HEK293T (cell line): ENCODE measurements at places on chromosomes 1 and 21.

GRCh38 chr1:78492386-78492950, 1.7 kb downstream of the PTGFR start:
- DNase-seq, result no peak

- no peak for DNase-seq
Measured at GRCh38 chr1:70874063-70874462, 173.6 kb downstream of the PTGER3 start.

GRCh38 chr1:246954126-246954525, 22.4 kb upstream of the AHCTF1 start:
- DNase-seq, result no peak

DNA sequence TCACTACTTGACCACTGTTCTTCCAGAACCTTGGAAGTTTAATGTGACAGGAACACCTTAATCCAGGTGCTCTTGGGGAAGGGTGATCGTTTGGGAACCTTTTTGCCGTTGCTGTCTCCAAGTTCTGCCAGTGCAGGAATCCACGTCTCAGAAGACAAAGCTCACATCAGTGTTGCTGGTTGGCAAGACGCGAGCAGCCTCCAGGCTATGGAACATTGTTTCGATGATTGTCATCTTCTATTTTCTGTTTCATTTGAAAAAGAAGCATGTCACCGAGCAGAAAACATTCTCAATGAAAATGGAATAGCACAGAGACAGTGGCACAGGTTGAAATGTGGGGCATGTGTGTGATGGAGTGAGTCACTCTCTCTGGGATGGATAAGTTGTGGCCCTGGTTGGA, 11.7 kb downstream of the STUM start:
- DNase-seq, result no peak

GRCh38 chr1:28286111-28286510, 26.8 kb downstream of the SESN2 start:
- no peak for DNase-seq

DNA sequence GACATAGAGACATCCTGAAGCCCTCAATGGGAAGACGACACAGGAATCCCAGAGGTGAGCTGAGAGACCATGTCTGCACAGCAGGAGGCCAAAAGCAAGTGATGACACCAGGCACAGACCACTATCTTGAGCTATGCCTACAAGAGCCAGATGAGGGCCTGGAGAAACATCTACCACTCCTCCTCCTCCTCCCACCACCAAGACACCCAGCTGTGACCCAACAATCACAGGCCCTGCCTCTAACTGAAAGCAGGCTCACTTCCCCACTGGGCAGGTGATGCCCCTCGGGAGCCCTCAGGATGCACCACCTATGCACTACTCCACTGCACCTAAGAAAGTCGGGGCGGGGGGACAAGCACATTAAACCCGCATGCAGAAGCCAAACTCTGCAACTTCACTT, 16.5 kb downstream of the TADA1 start:
- DNase-seq, result no peak

GRCh38 chr1:113490384-113490783, 100.1 kb downstream of the MAGI3 start:
- DNase-seq, result no peak

DNA sequence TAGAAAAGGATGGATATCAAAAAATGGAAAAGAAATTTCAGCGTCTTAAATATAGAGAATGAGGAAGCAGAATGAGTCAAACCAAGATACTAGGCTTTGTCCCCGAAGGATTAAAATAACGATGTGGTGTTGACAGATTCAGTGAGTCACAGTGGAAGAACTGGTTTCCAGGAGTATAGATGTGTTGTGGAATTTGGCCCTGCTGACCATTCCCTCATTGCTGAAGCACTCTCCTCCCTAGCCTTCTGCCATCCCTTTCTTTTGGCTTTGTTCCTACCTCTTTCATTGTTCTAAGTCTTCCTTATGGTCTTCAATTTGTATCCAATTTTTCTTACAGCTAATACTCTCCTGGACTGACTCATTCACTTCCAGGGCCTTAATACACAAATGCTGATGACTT, 23.1 kb upstream of the USP25 start:
- no peak for DNase-seq

DNA sequence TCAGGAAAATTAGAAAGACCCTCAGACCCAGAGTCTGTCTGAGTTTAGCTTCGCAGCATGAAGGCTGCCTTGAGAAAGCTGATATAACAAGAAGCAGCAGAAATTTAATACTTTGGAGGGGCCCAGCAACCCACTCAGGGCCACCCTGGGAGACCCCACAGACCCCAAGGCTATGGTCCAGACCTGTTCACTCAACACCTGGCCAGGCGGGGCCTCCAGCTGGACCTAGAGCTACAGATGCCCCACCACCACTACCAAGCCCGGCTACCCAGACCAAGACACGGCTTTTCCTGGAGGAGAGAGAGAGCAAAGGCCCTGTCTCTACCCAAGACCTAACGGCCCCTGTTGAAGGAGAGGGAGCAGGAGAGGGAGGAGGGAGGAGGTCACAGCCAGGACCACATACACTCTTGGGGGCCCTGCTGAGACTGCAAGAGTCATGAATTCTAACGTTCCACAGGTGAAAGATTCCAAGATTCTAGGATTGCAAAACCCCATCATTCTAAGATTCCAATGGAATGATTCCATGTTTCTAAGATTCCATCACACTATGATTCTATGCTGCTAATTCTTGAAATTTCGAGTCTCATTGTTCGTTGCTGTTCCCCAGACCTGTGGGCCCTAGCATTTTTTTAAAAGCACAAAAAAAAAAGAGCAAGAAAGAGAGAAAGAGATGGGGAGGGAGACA, 53.2 kb downstream of the LACTBL1 start:
- DNase-seq, result no peak

DNA sequence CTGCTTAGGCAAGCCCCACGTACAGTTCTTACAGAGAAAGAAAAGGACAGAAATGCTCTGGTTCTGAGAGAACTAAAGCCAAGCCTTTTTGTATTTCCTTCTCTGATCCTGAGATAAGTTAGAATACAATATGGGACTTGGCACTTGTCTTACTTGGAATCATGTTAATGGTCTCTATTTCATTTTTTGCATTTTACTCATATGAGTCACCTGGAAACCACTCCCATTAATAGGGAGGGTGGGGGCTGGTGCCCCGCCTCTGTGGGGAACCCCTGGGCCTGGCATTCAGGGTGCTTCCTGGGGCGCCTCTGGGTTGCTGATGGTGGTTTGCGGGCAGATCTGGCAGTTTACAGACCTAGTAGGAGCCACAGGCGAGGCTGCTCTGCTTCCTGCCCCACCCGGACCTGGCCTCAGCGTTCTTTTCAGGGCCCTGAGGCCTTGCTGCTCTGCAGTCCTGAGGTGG, 26.7 kb downstream of the TSPAN2 start:
- DNase-seq, result no peak

- DNase-seq, result no peak
Measured at GRCh38 chr1:46613661-46614603, 2.7 kb downstream of the MOB3C start.

- peak; percentile 67 for DNase-seq
Measured at GRCh38 chr1:226679853-226680516, 59.1 kb downstream of the ITPKB start.

DNA sequence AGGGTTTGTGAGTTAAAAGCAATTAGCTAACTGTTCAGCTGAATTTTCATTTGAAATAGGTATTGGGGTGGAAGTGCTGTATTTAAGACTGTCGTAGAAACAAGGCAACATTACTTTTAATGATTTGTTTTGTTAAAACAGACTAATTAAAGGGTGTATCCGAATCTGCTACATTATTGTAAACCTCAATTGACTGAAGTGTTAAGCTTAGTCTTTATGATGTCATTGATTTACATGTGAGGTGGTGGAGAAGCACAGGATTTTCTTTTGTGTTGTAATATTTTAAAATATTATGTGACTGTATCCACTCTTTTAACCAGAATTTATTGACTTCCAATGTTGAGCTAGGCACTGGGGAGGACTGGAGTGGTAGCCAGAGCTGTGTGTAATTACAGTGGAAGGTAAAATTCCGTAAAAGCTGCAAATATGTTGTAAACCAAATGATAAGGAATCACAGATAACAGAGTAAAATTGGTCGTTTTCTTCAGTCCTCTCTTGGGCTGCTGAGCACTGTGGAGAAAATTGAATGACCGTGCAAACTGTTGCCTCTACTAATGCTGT, 1.6 kb downstream of the HOOK1 start:
- DNase-seq, result no peak

DNA sequence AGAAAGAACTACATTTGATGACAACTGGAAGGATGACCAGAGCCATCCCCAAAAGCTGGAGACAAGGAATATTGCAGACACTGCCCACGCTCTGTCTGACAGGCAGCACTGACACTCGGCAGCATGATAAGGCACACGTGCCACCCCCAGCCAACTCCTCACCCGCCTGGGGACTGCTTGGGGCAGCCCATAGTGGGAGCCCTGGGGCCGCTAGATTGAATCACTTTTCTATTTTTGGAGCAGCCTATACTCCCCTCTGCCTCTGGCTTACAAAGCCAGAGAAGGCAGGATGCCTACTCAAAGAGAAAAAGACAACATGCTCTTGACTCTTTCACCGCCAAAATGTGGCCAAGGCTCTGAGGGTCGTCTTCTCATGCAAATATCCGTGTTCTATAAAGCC, 1.3 kb downstream of the SMG5 start:
- DNase-seq, result peak; percentile 43

GRCh38 chr21:26840201-26840600, 5.0 kb downstream of the ADAMTS1 start:
- DNase-seq, result no peak

- DNase-seq, result no peak
Measured at GRCh38 chr21:44433791-44434567, 21.3 kb upstream of the LRRC3 start.

- DNase-seq, result no peak
Measured at GRCh38 chr1:178011465-178011828, 41.6 kb upstream of the SEC16B start.

GRCh38 chr1:155697046-155697445, 8.2 kb downstream of the DAP3 start:
- DNase-seq, result peak; percentile 25

DNA sequence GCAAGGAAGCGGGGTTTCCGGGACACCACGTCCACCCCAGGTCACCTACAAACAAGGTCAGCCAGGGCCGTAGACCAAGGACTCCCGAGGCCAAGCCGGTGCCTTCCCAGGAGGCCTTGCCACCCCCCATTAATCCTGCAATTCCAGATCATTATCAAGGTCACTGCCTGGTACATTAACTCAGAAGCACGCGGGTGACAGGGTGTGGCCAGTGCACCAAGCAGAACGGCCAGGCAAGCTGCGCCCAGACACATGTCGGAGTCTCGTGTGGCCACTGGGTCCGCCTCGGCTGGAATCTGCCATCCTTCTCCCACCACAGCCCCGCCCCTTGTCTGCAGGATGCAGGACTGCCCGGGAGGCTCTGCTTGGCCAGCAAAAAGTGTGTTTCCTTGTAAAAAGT, 144.7 kb downstream of the PRDM16 start:
- no peak for DNase-seq

- no peak for DNase-seq
Measured at GRCh38 chr1:201400852-201401230, 1.7 kb upstream of the LAD1 start.

GRCh38 chr1:185645162-185645640, 89.0 kb upstream of the HMCN1 start:
- DNase-seq, result no peak

DNA sequence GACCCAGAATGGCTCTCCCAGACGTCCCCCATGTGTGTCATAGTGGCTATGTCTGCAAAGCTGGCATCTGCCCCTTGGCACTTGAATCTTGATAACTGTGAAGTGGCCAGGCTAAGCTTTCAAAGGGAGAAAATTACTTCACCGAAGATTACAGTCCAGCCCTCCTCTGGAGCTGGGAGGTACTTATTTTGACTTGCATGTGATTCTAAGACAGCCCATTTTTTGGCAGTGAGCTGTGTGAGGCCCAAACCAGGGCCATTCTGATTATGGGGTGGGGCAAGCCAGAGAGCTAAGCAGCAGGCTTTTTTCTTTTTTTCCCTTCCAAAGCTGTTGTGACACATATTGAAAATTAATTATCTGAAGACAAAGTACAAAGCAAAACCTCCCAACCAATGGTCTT, 42.1 kb upstream of the C8B start:
- no peak for DNase-seq

DNA sequence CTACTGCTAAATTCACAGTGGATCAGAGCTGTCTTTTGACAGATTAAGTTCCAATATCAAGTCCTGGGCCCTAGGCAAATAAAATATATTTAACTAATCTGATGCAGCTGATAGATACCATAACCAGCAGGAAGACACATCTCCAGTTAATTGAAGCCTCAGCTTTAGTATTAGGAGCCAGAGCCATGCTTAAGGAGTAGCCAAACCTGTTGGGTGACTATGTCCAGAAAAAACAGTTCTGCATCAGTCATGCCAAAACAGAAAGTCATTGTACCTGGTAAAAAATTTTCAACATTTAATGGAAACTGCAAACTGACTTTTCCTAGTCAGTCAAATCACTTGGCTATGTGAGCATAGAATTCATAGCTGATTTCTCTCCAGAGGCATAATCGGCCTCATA, 200.5 kb upstream of the RUNX1 start:
- no peak for DNase-seq

DNA sequence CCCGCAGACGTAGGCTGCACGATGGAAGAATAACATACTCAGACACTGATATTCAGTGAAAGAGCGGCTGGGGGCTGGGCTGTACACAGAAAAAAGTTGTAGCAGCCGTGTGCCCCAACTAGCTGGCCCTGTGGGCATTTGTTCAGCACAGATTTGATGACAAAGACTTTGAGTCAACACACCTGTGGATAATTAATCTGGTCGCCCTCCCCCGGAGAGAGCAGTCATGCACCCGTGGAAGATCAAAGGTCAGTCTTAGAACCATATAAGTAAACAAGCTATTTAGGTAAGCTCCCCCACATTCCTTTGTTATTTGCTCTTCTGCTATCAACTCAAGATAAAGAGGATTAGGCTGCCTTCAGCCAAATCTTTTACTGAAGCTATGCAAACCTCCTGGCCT, 148.4 kb upstream of the HMCN1 start:
- no peak for DNase-seq

GRCh38 chr1:31366796-31367195, 6.1 kb downstream of the FABP3 start:
- no peak for DNase-seq

DNA sequence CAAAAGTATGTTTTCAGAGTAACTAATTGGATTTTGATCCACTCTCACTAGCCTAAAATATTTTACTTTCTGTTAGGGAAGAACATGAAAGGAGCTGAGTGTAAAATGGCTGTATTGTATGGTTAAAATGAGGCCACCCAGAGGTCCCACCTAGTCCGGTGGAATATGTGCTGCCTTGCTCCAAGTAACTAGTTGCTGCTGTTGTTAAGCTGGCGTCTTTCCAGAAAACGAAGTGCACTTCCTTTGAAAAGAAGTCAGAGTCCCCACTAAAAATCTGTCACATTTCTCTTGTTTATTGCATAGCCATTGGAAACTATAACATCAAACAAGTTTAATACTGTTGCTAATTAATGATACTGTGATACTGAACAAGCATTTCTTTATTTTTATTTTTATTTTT, 3.2 kb downstream of the SLC25A33 start:
- no peak for DNase-seq

GRCh38 chr1:3747522-3747848, 4.8 kb upstream of the CCDC27 start:
- DNase-seq, result no peak
